ENCODE measurements at places on chromosomes 6 and 20.
A peak's percentile ranks its signal among the peaks of the same experiment; 100 is the strongest.

- DNase-seq: no peak
These were observed 327.4 kb upstream of the MAP3K7 start for GRCh38 chr6:90914312-90914711.

DNA sequence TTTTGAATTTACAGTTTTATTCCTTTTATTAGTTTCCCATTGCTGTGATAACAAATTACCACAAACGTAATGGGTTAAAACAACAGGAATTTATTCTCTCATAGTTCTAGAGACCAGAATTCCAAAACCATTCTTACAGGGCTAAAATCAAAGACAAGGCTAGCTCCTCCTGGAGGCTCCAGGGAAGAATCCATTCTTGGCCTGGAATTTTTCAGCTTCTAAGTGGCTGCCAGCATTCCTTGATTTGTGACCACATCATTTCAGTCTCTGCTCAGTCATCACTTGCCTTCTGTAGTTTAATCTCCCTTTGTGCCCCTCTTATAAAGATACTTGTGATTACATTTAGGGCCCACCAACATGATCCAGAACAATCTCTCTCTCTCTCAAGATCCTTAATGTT is 897 bp upstream of the SEL1L2 start:
- DNase-seq: no peak

DNA sequence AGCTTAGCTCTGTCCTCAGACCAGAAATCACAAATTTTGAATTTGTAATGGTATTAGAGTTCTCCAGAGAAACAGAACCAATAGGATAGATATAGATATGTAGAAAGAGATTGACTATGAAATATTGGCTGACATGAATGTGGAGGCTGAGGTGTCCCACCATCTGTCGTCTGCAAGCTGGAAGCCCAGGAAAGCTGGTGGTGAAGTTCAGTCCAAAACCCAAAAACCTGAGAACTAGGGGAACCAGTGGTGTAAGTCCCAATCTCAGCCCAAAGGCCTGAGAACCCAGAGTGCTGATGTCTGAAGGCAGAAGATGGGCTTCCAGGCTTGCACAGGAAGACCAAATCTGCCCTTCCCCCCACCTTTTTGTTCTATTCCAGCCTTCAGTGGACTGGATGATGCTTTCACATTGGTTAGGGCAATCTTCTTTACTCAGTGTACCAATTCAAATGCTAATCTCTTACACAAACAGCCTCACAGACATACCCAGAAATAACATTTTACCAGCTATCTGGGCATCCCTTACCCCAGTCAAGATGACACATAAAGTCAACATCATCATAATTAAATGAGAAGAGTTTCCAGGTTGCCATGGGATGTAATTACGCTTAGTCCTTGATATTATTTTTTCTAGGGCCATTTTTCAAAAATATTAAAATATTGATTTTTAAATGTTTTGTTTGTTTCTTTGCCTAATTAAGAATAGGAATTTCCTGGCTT is 570.8 kb downstream of the UTRN start:
- no peak for DNase-seq

DNA sequence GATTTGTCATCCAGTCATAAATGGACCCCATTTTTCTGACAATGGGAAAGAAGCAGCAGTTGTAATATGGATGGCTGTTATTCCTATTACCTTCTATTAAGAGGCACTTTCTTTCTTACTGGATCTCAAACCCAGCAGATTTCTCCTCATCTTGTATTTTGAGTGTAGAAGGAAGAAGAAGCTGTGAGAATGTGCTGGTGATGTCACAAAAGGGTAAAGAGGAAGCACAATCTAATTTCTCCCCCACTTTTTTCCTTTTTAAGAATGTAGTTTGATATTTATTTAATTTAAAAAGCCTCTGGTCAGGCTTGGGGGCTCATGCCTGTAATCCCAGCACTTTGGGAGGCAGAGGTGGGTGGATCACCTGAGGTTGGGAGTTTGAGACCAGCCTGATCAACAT is 100.0 kb upstream of the JARID2 start:
- no peak for DNase-seq

DNA sequence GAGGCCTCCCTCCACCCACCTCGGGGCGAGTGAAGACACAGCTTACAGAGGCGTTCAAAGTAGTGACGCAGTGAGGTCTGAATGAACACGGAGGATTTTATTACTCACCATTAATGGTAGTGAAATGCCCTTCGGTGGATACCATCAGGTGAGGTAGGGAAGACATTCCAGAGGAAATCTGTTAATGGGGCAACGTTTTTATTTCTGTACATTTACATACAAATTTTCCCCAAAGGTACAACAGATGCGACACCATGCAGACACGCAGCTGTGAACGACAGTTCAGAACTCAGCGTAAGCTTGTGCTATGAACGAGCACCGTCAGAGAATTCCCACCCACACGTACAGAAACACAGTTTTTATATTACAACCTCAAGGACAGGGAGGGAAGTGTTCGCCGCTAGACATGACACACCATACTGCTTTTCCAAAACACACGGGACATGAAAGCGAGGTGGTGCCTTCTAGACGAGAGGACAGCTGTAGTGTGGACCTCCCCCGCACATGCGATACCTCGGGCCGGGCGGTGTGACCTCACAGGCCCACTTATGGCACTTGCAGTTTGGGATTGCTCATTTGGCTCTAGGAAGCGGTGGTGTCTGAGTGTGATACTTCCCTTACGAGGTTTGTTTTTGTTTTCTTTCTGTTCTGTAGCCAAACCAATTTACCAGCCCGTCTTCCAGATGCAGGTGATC is 10.7 kb downstream of the PSMG4 start:
- no peak for DNase-seq

- DNase-seq: no peak
These were observed 36.6 kb upstream of the BTN3A2 start for GRCh38 chr6:26328265-26328844.

- DNase-seq: no peak
These were observed 18.5 kb upstream of the UBR2 start for GRCh38 chr6:42545226-42545773.

- no peak for DNase-seq
These were observed 9.1 kb downstream of the PRND start for GRCh38 chr20:4730780-4731179.

- DNase-seq: no peak
These were observed 73.0 kb upstream of the BTBD3 start for GRCh38 chr20:11844691-11845090.

DNA sequence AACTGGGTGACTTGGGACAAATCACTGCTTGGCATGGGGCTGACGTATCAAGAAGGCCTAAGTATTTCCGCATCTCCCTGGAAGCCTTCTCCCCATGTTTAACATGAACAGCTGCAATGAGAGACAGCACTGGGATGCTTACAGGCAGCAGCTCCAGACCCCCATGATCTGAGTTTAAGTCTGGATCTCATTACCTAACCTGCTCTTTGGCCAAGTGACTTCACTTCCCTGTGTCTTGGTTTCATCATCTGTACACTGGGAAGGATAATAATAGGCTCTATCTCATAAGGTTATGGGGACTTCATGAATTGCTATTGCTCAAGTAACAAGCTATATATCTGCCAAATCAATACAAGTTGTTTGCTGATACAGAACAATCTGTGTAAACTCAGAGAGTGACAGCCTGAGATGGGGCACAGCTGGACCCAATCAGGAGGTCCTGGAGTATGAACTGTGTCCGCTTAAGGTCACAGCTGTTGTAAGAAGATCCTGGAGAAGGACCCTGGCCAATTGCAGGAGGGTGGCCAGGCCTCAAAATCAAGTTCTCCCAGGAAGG is 56.0 kb downstream of the TGM2 start:
- DNase-seq: no peak

GRCh38 chr6:145784683-145785082 is 29.9 kb downstream of the FBXO30 start:
- DNase-seq: no peak

DNA sequence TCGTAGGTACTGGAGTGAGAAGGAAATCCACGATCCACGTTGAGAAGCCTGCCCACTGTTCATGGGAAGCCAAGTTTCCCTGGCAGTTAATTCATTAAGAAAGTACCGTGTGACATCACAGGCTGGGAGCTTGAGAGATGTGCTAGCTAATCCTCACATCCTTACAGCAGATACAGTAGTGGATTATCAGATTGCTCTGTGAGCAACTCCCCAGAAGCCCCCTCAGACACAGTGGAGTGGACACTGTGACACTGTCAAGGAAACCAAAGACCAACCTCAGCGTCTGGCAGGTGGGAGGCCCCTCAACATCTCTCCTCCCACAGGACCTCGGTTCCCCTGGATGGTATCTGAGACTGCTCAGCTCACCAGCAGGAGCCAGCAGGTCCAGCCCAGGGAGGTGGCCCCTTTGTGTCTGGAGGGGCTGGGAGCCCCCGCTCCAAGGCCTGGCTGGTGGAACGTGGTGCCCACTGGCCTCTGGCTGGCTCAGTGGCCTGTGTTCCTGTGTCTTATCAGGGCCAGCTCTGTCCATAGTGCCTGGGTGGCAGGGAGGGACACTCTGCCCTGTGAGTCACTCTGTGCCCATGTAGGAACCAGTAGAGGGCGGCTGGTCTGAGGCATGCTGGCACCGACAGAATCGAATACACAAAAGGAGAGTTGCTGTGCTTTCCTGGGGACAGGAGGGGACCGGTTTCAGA is 7.2 kb downstream of the PYGB start:
- DNase-seq: no peak

GRCh38 chr6:136351518-136352110 is 62.0 kb upstream of the BCLAF1 start:
- no peak for DNase-seq

GRCh38 chr6:155219299-155219698 is 44.5 kb upstream of the CLDN20 start:
- no peak for DNase-seq

DNA sequence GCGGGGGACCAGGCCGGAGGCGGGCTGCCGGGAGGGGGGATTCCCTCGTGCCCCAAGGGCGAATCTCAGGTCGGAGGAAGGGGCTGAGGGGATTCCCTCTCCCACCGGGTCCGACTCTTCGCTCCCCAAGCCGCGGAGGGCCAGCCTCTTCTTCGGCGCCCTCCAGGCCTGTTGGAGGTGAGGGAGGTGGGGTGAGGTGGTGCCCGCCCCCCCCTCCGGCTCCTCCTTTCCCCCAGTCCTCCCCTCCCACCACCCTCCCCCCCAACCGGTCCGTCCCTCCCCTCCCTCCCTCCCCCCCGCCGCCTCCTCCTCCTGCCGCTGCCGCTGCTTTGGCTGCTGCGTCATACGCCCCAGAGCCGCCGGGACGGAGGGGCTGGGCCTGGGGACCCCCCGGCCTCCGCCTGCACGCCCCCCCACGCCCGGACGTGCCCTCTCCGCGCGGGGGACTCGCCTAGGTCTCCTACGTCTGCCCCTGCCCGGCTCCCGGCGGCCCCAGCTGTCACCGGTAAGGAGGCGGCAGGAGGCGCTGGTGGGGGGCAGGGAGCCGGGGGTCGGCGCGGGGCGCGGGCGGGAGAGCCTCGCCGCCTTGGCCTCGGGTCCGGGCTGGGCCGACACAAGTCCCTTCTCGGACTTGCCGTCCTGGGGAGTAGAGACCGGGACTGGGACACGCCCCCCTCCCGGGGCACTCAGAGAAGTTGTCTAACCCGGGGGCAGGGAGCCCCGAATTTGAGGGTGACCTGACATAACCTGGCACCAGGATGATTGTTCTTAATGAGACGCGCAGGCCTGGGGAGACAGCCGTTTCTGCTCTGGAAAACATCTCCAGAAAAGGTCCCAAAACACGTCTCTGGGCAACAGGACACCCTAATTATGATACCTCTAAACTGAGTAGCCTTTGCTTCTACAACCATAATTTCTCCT is at the start of gene PHF1:
PHF1 (plus strand) TSS at position 304 of the 921 bp plus-strand sequence. CDS start 1,250 bp downstream, outside the sequence.
- peak; percentile 87 for DNase-seq

GRCh38 chr20:37071481-37071911 is 24.3 kb downstream of the RBL1 start:
- no peak for DNase-seq

DNA sequence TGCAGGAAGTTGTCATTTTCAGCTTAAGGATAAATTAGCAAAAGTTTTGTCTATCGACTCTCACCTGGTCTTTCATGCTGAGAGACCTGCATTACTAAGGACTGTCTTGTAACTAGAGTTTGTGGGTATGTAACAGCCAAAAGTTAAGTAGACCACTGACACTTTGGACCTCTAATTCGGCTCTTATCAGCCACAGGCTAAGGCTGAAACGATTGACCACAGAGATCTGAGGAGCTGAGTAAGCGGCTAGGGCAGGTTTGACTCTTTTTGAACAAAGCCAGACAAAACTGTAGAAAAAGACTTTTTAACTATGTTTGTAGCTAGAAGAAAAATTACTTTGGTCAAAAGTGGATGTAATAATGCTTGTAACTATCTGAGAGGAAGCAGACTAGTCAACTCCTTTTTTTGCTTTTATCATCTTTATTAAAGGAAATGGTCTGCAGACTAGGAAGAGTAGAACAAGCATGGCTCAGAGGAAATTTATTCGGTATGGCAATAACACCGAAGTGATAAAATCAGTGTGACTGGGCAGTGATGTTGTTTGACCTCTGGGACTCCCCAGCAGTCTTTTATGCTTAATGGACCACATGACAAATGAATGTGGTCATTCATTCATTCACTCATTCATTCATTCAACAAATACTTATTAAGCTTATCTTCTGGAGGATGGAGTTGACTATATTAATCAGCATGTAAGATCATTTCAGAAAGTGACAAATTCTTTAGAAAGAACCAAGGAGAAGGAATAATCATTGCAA is 725.0 kb upstream of the HS3ST5 start:
- no peak for DNase-seq

DNA sequence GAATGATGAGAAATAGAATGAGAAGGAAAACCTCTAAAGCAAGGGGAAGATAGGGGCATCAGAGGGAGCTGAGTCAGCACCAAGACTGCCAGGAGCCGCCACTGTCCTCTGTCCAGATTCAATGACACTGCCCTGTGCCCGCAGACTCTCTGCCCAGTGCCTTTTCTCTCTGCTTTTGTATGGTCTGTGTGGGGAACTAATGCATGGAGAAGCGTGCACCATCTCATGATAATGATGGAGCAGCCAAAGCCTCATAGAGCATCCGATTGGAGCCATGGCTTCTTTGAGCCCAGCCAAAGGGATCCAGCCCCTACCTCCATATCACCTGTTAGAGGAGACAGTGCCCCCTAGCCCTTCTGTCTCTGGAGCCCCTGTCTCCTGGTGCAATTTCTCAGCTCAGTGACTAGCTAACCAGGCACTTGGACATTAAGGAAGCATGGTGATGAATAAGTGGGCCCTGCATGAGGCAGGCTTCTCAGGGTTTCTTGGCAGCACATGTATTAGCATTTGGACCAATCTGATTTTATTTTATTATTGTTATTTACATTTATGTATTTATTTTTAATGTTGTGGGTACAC is 6.5 kb upstream of the PFDN4 start:
- DNase-seq: no peak

DNA sequence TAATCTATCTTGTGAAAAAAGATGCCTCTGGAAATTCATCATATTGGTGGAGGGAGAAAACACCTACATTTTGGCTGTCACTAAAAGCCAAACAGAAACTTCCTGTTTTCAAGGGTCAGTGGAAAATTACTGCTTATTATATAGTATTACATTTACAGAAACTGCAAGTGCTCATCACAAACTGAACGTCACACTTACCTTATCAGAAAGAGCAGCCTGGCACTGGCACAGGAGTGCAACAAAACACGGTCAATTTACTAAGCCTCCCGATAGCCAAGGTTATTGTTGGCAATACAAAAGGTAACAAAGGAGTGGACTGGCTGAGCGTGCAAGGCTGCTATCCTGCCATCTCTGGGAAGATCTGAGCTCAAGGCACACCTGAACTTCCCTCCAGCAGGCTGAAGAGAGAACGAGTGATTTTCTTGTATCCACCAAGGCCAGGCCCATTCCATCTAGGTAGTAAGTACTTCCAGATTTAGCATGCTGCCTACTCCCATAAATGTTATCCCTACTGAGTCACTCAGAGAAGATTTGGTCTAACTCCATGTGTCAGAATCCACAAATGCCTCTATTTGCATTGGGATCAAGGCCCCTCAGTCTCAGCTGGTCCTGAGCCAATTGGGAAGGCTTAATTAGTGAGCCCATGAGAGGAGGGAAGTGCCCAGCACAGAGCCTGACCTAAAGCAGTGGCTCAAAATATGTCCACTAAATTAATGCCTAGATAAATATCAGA is 399.8 kb downstream of the BTBD9 start:
- DNase-seq: no peak
